ENCODE measurements at places on chromosomes 5 and 9.

DNA sequence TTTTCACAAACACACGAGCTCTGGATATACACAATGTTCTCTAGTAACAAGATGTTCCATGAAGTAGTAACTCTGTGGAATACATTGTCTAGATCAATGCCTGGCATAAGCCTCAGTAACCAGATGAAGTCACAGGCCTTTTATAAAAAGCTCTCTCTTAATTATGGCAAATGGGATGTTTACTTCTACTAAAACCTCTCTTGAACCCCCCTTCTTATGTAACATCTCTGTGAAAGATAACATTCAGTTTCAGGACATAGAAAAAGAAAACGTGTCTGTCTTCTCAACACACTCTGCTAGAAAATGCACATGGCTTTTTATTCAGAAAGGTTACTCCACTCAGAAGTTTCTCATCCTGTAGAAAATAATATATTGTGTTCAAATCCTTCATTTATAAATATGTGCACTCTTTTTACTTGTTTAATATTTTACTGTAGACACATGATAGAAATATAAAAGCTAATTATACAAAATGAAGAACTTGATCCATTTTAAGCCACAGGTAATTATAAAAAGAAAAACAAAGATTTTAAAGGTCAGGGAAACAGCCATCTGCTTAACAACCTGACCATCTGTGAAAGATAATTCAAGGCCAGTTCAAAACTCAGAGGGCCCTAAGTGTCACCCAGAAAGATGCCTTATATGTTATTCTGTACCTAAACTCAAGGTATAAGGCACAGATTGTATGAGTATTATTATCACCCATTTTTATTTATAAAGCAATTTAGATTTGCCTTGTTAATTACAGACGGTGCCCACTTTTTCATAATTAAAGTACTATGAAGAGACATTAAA is 812.0 kb downstream of the CDH18 start:
- DNase-seq: peak; percentile 96

DNA sequence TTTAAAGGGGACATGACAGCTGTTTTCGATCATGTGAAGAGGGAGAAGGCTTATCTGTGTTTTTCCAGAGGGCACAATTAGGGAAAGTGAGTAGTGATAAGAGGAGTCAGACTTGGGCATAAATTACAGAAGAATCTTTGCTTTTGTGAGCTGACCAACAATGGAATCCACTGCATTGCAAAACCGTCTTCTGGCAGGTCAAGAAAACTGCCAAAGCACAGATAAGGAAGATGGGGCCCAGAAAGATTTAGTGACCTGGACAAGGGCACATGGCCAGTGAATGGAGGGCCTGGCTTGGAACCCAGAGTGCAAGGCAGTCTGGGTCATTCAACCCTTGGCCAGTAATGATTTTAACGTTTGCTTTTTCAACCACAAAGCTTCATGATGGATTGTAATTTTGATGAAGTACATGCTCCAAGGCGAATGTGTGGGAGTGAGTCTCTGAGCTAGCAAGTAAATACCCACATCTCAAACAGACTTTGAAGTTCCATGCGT is 153.2 kb upstream of the MAST4 start:
- DNase-seq: no peak

- DNase-seq: no peak
Observed at GRCh38 chr9:128254362-128254761, 21.4 kb downstream of the GOLGA2 start.

DNA sequence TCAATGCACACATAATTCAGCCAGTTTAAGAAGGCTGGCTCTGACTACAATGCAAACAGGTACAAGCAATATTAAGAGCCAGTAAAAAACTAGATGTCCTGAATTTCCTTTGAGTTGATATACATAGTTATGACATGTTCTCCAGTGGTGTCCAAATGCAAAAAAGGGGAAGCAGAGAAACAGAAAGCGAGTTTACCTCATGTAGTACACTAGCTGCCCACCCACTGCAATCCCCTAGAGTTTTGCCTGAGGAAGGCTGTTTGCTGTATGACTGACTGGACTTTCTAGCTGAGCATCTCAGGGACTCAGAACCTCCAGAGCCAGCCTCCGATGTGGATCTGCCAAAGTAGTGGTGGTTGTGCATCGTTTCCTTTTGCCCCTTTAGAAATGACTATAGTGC is 44.8 kb upstream of the SLC1A3 start:
- DNase-seq: no peak

- DNase-seq: no peak
Observed at GRCh38 chr5:147985608-147986007, 78.2 kb upstream of the SPINK5 start.

GRCh38 chr5:113102121-113102531 is 125.5 kb downstream of the DCP2 start:
- DNase-seq: no peak

GRCh38 chr9:114216081-114216480 is 60.7 kb downstream of the COL27A1 start:
- peak; percentile 75 for DNase-seq

- DNase-seq: no peak
Observed at GRCh38 chr5:129617206-129617605, 130.7 kb upstream of the MINAR2 start.

GRCh38 chr9:108434036-108434435 is 421.8 kb downstream of the ACTL7B start:
- DNase-seq: no peak

- DNase-seq: no peak
Observed at GRCh38 chr9:120405860-120406259, 174.1 kb downstream of the CDK5RAP2 start.

- DNase-seq: no peak
Observed at GRCh38 chr5:168005093-168005492, 286.4 kb upstream of the WWC1 start.

DNA sequence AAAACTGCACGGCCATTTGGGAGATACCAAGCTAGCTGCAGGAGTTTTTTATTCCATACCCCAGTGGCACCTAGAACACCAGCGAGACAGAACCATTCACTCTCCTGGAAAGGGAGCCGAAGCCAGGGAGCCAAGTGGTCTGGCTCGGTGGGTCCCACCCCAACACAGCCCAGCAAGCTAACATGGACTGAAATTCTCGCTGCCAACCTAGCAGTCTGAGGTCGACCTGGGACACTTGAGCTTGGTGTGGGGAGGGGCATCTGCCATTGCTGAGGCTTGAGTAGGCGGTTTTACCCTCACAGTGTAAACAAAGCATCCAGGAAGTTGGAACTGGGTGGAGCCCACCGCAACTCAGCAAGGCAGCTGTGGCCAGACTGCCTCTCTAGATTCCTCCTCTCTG is 108.9 kb upstream of the CHD1 start:
- no peak for DNase-seq

DNA sequence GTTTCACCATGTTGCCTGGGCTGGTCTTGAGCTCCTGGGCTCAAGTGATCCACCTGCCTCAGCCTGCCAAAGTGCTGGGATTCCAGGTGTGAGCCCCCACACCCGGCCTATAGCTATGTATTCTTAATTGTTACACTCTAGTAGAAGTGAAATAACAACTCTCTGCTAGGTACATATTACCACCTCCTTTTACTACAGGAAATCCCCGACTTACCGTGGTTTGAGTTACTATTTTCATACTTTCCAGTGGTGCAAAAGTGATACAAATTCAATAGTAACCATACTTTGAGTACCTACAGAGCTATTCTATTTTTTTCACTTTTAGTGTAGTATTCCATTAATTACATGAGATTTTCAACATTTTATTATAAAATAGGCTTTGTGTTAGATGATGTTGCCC is 719 bp downstream of the ARL14EPL start:
- DNase-seq: no peak

GRCh38 chr9:113774963-113775362 is 101.1 kb upstream of the ZNF618 start:
- no peak for DNase-seq

DNA sequence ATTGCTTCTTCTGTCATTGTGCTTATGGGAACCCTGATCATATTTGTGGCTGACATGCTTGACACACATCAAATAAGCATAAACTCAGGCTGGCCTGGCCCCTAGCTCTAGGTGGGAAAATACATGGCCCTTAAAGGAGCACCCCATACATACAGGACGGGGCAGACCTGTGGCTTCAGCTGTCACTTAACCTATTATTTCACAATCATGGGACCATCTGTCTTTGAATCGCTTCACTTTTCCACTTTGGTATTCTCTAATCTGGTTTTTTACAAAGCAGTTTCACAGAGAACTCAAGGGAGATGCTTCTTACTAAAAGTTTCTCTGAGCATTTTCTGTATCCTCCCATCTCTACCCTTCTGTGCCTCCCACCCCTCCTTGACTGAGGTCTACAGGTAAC is 34.6 kb upstream of the LRRTM2 start:
- peak; percentile 50 for DNase-seq

DNA sequence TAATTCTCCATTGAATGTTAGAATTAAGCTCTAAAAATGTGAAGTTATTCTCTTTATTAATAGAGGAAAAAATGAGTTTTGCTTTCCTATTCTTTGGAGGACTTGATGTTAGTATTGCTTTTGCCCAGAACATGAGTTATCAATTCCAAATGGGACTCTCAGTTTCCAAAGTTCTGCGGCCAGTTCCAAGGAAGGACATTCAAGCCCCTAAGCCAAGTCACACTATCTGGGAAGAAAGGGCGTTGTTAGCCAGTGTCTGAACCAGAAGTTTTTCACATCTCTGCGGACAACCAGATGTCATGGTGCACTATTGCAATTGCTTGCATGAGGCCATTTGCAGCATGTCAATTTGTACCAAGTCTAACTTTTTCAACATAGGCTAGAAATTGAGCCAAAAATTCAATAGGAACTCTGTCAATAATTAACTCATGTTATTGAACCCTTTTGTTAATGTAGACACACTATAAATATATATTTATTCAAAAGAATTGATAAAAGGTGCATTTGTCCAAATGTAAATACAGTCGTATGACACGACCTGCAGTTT is 183.3 kb upstream of the PIK3R1 start:
- no peak for DNase-seq

GRCh38 chr9:107994648-107995047 is 505.1 kb upstream of the KLF4 start:
- DNase-seq: no peak

DNA sequence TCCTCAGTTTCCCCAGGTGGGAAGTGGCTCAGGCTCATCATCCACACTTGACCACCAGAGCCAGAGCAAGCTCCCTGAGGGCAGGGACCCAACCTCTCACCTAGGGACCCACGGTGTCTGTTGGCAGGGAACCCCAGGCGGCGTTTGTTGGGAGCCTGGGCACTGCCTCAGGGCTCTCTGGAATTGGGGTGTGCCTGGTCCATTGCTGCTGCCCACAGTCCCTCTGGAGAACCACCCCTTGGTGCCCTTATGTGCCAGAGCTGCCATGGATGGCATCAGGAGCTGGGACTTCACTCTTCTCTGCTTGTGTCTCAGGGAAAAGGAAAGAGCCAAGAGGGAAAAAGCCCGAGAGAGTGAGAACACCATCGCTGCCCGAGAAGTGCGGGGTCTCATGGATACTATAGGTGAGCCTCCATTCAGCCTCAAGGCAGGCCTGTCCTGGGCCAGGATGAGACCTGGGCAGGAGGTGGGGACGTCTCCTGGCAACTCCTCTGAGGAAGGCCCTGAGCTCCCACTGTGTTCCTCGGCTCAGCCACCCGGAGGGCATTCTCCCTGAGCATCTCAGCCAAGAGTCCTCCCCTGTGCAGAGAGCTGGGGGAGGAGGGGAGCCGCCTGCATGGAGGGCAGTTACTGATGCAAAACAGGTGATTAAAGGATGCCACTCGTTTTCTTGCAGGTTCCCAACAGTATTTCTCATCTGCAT is 4.5 kb downstream of the CCDC180 start:
- DNase-seq: no peak

- no peak for DNase-seq
Observed at GRCh38 chr9:127731938-127732337, 3.2 kb downstream of the TOR2A start.

- no peak for DNase-seq
Observed at GRCh38 chr9:15262581-15262980, 44.4 kb downstream of the TTC39B start.

DNA sequence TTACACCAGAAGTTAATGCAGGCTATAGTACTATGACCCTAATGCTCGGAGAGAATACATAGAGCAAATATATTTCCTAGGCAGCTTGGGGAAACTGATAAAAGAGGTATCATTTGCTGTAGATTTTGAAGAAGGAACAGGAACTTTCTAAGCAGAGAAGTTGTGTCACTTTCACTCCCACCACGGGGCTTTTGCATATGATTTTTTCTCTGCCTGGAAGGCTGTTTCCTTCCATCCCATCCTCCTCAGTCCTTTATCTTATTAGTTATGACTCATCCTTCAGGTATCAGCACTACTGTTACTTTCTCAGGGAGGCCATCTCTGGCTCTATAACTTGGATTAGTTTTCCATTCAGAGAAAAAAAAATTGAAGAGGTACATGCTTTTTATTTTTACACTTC is 2006.1 kb upstream of the WWC1 start:
- no peak for DNase-seq

- no peak for DNase-seq
Observed at GRCh38 chr5:126031989-126032716, 391.1 kb upstream of the GRAMD2B start.

GRCh38 chr9:128683340-128684064 is 5.5 kb upstream of the SET start:
- DNase-seq: peak; percentile 30

All from NCI-H524 (cell line).